ENCODE measurements at places on chromosomes 4 and X. TPM values are rescaled to one million over a fixed set of nuclear protein-coding genes. Genes with fewer than 3 reads are reported as not detected.

Gene BMX
- total RNA-seq = 4.0 TPM

- no peak overlapping the region for H3K27ac ChIP-seq
- no peaks in the 10 kb centered on the region for H3K27me3 ChIP-seq
- no peak for DNase-seq
- no peak overlapping the region for H3K4me3 ChIP-seq
- no peaks in the 10 kb centered on the region for H3K36me3 ChIP-seq
Measured at GRCh38 chrX:41518127-41518840, 71.1 kb downstream of the NYX start.

- no peaks in the 10 kb centered on the region for H3K27me3 ChIP-seq
- no peak overlapping the region for H3K27ac ChIP-seq
- H3K4me1 ChIP-seq = peaks cover 36% of the 10 kb centered on the region
Measured at GRCh38 chr4:139171876-139172691, 4.9 kb downstream of the ELF2 start.

- no peak overlapping the region for H3K27ac ChIP-seq
- H3K36me3 ChIP-seq = no peaks in the 10 kb centered on the region
- H3K27me3 ChIP-seq = no peaks in the 10 kb centered on the region
Measured at GRCh38 chrX:119479845-119480244, 11.6 kb downstream of the SLC25A5 start.

GRCh38 chrX:69524781-69525363, 20.7 kb downstream of the NALF2 start:
- no peak overlapping the region for H3K27ac ChIP-seq
- no peaks in the 10 kb centered on the region for H3K36me3 ChIP-seq
- H3K4me1 ChIP-seq = no peaks in the 10 kb centered on the region
- no peak overlapping the region for H3K4me3 ChIP-seq
- H3K27me3 ChIP-seq = no peaks in the 10 kb centered on the region
